ENCODE measurements at places on chromosomes 6 and 20.

- DNase-seq, result no peak
These were observed 63.2 kb downstream of the PDE10A start for GRCh38 chr6:165599596-165600487.

DNA sequence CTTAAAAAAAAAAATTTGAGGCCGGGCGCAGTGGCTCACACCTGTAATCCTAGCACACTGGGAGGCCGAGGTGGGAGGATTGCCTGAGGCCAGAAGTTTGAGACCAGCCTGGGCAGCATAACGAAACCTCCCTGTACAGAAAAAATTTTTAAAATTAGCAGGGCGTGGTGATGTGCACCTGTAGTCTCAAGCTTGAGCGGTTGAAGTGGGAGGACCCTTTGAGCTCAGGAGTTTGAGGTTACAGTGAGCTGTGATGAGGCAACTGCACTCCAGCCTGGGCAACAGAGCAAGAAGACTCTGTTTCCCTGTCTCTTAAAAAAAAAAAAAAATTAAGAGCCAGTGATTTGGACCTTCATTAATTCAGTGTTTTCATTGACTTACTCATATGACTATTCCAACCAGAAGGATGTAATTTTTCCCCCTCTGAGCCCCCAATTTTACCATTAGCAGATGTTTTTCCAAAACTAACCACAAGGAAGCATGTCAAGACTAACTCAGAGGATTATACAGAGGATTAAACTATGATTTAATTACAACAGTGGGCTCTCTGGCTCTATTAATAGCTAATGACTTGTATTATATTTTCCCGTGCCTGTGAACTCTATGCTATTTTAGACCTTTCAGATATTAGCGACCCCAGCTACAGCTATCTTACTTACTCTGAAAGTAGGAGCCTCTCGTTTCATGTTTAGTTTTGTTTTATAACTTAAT lies 75.1 kb downstream of the ARID1B start:
- DNase-seq, result no peak

- no peak for DNase-seq
These were observed 11.6 kb downstream of the MDGA1 start for GRCh38 chr6:37686111-37686510.

GRCh38 chr6:116586738-116587137 lies 15.4 kb downstream of the RWDD1 start:
- no peak for DNase-seq

DNA sequence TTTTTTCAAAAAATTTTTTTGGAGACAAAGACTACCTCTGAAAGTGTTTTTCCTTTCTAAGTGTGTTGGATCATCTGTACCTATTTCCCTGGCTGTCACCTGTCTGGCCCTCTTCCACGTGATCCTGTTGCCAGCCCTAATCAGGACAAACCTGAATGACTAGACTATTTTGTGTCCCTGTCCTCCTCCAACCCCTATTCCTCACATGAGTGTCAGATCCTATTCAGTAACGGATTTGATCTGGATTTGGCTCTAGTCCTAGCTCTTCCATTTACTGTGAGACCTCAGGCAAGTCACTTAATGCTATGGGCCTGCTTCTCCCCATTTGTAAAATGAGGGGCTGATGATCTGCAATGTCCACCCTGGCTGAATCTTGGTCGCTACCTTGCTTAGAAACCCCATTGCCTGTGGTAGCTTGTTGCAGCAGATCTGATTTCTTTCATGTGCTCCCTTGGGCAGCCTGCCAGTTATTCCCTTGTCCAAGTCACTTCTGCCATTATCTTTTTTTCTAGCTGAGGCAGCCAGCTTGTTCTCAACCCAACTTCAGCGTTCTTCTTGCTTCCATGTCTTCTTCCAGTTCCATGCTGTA lies 4.8 kb downstream of the PHF20 start:
- DNase-seq, result no peak

DNA sequence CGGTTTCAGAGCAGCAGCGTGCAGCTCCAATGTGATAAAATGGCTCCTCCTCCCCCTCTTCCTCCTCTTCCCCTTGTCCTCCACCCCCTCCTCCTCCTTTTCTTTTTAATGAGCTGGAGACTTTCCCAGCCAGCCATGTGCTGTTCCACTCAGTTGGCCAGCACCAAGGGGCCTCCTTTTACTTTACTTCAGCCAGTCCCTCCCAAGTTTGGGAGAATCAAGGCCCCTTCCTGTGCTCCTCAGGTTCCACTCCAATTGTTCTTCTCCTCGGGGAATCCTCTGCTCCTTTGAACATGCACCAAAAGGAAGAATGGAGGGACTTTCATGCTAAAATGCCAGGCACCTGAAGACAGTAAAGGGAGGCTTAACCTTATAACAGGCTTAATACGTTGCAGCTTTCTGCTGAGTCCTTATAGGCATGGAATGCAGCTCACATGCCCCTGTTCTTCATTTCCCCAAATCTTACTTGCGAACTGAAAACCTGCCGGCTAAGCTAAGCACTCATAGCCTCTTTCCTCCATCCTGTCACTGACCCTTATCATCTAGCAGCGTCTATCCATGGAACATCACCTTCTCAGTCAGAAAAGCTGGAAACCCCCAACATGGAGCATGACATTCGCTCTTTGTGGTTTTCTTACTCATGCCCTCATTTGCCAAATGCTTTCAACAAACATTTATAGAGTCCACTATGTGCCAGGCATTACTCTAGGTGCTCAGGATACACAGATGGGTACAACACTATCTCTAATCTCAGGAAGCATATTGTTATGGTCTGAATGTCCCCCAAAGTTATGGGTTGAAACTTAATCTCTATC lies 170.6 kb downstream of the PHACTR1 start:
- no peak for DNase-seq

GRCh38 chr6:91476000-91476399 lies 889.1 kb upstream of the MAP3K7 start:
- no peak for DNase-seq

GRCh38 chr6:147615659-147616456 lies 107.4 kb downstream of the SAMD5 start:
- no peak for DNase-seq

DNA sequence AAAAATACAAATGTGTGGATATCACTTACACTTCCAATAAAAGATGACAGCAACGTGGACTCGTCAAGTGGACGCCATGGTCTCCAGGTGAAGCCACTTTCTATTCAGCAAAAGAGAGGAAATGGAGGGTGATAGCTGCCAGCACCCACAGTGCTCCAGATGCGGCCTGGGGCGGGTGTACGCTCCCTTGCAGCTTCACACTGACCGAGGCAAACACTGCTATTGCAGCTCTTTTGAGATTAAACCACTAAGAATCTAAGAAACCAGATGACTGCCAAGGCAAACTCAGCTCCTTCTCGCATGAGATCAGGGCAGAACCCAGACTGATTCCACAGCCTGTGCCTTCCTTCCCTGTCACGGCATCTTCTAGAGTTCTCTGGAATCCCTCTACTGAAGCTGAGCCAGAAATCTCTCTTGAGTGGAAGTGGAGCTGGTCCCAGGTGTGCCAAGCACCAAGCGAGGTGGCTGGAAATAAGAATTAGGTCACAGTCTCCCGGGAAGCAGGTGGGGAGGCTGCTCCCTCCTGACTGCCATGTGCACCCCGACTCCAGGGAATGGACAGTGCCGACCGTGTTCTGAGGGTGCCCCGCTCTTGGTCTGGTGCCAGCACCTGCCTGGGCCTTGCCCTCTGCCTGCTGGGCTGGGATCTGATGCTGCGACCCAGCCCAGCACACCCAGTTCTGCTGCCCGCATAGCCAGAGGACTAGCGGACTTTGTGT lies 90.1 kb upstream of the AFDN start:
- no peak for DNase-seq

DNA sequence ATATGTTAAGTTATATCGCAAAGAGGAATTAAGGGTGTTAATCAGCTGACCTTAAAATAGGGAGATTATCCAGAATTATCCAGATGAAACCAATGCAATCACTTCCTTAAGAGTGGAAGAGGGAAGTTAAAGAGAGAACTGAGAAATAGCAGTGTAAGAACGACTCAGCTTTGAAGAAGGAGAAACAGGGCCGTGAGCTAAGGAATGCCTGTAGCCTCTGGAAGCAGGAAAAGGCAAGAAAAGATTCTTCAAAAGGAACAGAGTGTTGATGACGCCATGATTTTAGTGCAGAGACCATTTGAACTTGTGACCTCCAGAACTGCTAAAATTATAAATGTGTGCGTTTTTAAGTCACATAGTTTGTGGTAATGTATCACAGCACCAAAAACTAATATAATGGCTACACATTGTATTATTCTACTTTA lies 32.7 kb downstream of the ILRUN start:
- no peak for DNase-seq

- no peak for DNase-seq
These were observed 108.5 kb upstream of the ARMC2 start for GRCh38 chr6:108739496-108740330.

- no peak for DNase-seq
These were observed 474 bp downstream of the RBM38 start for GRCh38 chr20:57391439-57392301.

GRCh38 chr6:8077991-8078390 lies 13.8 kb upstream of the BLOC1S5 start:
- no peak for DNase-seq

DNA sequence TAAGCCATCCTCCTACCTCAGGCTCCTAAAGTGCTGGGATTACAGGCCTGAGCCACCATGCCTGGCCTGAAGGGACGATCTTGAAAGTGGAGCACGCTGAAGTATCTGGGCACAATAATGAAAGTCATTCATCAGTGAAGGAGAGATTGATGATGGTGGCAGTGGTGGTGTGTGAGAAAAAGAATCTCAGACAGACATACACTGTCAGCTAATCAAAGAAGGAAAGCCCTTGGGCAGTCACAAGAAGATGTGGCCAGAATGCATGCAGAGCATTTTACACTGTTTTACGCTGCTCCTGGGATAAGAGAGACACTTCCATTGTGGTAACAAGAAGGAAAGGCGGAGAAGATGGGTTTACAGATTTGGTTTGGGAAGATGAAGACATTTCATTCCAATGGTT lies 20.4 kb upstream of the BMP6 start:
- no peak for DNase-seq

GRCh38 chr6:79330704-79331103 lies 96.2 kb upstream of the HMGN3 start:
- no peak for DNase-seq

- no peak for DNase-seq
These were observed 109.6 kb downstream of the SCAF8 start for GRCh38 chr6:154842833-154843232.

GRCh38 chr6:26129656-26130055 lies 42.4 kb downstream of the HFE start:
- no peak for DNase-seq

Measured in esophagus squamous epithelium (tissue), 5 donors.